ENCODE measurements at places on chromosomes 3 and 15. TPM values are rescaled to one million over a fixed set of nuclear protein-coding genes. Genes with fewer than 3 reads are reported as not detected.
A peak's percentile ranks its signal among the peaks of the same experiment; 100 is the strongest.

DNA sequence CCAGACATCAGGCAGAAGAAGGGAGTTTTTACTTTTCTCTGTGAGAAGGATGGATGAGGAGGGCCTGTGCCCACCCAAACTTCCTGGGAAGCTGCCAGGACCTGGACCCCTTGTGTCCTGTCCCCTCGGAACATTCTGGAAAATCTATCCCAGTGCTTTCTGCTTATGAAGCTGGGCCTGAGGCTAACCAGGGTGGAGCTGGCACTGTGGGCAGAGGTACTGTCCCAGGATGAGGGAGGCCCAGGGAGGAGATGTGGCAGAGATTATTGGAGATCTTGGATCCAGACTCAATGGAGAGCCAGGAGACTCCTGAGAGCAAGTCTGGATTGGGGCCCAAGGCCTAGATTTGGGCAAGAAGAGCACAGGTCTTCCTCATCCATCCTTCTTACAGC, 44.4 kb downstream of the SPSB4 start:
- DNase-seq, result no peak

- no peak for DNase-seq
Observed at GRCh38 chr3:112297714-112298113, 3.7 kb upstream of the SLC9C1 start.

- DNase-seq, result peak; percentile 60
Observed at GRCh38 chr3:101940521-101941317, 91.4 kb downstream of the NFKBIZ start.

DNA sequence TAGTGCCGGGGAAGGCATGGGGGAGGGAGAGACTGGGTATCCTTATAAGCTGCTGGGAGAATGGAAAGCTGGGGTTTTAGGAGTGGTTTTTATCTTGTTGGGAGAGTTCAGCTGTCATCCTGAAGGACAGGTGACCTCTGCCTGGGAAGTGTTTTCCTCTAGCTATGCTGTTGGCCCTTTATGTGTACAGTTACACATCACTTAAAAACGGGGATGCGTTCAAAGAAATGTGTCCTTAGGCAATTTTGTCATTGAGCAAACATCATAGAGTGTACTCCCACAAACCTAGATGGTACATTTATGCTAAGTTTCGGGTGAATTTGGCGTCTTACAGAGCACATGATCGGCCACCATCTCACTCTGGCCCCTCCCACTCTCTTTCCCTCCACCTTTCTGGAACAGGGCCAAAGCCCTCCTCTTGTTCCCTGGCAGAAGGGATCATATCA, 164.3 kb upstream of the NUDT16 start:
- no peak for DNase-seq

DNA sequence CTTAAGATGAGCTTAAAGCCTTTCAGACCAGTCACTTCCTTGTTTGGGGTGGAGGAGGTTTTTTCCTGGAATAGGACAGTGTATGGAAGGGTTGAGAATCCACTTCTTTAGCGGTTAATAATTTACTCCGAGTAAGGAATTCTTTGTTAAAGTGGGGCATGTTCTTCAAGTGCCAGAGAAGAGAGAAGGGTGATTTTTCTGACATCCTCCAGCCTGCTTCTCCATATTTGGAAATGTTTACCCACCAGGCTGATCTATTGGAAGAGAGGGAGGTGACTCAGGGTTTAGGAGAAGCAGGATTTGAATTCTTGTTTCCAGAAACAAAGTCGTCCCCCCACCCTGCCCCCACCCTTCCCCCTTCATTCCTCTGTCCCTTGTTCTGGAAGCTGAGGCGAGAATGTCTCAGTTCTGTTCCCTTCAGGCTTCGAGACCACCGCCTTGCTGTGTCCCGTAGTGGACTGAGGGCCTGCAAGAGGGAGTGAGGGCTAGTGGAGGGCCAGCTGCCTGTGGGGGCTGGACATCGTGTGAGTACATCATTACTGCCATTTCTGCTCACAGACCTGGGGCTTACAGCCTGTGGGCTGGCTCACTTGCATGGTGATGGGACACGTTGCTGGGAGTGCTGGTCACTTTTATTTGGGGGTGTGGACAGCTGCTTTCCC, 58.5 kb downstream of the LPP start:
- DNase-seq, result no peak

CASR gene
- polyA plus RNA-seq, result not detected

Measured in heart right ventricle (tissue), 16 donors.